ENCODE measurements at places on chromosomes 2 and 18. TPM values are rescaled to one million over a fixed set of nuclear protein-coding genes. Genes with fewer than 3 reads are reported as not detected.

GRCh38 chr2:121635371-121635770 lies 13.9 kb downstream of the CLASP1 start:
- DNase-seq, result no peak

DNA sequence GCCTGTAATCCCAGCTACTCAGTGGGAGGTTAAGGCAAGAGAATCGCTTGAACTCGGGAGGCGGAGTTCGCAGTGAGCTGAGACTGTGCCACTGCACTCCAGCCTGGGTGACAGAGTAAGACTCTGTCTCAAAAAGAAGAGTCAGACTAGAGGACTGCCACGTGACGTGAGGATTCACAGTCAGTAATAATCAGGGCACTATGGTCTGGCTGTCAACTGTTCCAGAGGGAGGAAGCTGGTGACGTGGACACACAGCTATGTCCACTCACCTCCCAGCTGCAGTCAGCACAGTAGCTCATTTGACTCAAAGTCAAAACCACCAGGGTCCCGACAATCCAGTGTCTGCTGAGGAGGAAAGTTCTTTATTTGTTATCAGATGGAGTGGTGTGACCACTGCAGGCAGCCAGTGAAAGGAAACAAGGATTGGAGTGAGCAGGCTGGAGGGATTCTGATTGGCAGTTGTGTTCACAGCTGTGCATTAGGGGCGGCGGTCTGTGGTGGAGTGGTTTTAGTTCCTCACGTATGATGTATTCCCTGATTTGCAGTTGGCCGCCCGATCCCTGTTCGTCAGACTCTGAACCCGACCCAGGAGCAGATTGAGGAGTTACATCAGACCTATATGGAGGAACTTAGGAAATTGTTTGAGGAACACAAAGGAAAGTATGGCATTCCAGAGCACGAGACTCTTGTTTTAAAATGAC lies 37.9 kb downstream of the MOGAT1 start:
- peak; percentile 94 for DNase-seq

The CRYBA2 gene
- total RNA-seq, result 1.3 TPM

DNA sequence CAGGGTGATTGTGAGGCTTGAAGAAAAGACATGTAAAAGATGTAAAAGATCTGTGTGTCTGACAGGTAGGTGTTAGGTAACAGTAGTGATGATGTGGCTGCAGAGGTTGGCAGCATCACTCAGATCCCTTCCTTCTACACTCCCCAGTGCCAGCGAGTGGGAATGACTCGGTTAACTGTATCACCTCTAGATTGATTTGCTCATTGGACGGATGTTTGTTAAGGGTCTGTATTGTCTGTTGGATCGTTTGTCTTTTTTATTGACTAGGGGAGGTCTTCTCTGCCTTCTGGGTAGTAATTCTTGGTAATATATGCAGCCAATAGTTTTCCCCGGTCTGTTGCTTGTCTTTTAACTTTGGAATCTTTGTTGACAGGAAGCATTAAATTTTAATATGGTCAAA lies 44.8 kb upstream of the CNGA3 start:
- no peak for DNase-seq

The CTAGE1 gene
- total RNA-seq, result not detected
